ENCODE measurements at places on chromosomes 3 and 15.
A peak's percentile ranks its signal among the peaks of the same experiment; 100 is the strongest.

GRCh38 chr15:80831606-80832224 is 52.5 kb downstream of the CEMIP start:
- no peak for DNase-seq

DNA sequence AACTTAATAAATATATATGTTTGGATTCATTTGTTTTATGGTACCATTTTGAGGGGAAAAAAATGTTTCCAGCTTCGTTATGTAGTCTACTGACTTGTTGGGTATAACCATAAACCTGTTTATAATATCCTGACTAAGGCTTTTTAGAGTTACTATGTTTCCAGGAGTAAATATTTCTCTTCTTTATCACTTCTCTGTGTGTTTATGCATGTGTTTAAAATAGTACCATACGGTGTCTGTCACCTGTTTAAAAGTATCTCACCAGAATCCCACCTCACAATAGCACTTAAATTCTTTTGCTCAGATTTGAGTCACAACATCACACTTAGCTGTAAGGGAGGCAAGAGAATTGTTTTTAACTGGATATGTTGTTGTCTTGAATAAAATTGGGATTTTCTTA is 15.1 kb downstream of the LACTB start:
- DNase-seq, result no peak

GRCh38 chr3:50293079-50293801 is 1.0 kb upstream of the IFRD2 start:
- no peak for DNase-seq

- no peak for DNase-seq
Observed at GRCh38 chr15:36558921-36559320, 20.5 kb upstream of the CDIN1 start.

DNA sequence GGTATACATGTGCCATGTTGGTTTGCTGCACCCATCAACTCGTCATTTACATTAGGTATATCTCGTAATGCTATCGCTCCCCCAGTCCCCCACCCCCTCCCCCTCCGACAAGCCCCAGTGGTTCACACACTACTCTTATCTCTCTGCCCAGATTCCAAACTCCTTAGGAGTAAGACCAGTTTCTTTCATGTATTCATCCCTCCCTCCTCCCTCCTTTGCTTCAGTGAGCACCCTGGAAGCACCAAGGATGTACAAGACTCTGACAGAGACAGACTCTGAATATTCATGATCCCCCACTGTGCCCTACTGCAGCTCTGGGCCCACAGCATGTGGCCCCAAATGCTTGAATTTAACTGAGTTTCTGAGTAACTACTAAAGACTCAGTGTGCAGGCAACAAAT is 113.8 kb upstream of the RAD18 start:
- no peak for DNase-seq

DNA sequence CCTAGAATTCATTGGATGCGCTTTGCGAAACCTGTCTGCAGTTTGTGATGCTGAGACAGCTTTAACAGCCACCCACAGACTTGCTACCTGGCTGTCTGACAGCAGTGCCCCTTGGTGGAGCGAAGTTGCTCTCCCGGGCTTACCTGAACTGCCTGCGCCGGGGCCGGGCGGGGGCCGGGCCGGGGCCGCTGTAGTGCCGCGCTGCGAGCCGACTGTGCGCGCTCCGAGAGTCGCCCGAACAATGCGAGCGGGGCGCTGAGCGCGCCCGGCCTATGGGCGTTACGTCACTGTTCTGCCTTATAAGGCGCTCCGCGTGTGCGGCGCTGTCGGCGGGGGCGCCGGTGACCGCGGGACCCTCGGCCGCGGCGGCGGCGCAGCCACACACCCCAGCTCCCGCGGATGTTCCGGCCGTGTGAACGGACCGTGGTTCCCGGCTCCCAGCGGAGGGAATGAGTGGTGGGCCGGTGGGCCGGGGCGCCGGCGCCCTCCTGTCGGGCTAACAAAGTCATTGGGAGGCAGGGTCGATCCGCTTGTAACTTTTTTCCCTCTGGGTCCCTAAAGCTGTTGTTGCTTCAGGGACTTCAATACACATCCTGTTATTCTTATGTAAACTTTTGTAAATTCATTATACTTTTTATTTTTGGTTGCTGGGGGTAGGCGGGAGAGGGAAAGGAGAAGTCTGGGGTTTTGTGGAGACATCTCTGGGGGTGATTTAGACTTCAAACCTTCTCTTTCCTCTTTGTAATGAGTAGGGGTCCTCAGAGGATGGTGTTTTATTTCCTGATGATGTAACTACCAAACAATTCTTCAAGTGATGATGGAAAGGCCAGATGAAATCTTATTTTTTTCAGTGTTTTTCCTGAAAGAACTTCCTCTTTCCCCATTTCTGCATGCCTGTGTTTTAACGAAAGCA is 58.5 kb downstream of the CMSS1 start:
- peak; percentile 70 for DNase-seq

- DNase-seq, result no peak
Observed at GRCh38 chr3:155960060-155960459, 89.6 kb downstream of the GMPS start.

DNA sequence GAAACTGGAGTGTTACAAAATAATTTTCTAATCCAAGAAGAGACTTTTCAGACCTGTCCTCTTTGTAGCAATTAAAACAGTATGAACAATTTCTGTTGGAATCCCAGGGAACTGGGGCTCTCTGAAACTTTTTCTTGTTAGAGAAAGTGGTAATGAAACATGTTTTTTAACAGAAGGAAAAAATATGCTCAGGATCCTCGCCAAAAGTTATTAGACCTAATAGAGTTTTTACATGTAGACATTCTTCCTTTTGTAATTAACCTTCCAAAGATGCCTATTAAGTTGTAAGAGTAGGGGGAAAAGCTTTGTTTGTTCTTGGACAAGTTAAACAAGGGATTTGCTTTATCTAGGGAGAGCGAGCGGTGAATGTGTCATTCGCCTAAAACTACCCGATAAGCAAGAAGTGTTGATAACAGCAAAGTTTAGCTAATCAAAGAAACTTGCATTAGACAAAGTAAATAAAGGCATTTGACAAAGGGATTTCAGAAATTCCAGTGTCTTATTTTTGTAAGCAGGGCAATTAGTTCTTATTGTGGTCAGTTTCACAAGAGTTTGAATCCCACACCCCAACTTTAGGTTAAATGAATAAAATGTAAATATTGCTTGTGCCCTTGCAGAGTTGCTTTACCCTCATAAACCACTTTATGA is 2.3 kb downstream of the RARB start:
- DNase-seq, result no peak

- DNase-seq, result no peak
Observed at GRCh38 chr3:43079536-43080332, 26.1 kb downstream of the POMGNT2 start.

GRCh38 chr3:190092250-190092649 is 28.4 kb downstream of the P3H2 start:
- DNase-seq, result no peak
